ENCODE measurements at places on chromosomes 2 and 18.

DNA sequence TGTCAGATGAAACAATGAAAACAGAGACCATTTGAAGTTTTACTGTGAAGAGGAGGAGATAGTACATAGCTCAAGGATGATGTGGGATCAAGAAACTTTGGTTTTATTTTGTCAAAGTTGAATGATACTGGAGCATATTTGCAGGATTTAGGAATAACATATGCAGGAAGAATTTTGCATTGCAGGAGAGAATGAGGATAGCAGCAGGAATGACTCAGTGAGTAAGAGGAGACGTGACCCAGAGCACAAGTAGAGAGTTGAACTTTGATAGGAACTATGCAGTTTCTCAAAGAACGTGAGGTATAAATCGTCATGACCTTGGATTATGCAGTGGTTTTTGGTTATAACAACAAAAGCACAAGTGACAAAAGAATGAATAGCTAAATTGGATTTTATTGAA, 47.7 kb downstream of the MAPRE2 start:
- no peak for DNase-seq

- no peak for DNase-seq
Measured at GRCh38 chr18:35155398-35156117, 85.3 kb upstream of the ZNF397 start.

DNA sequence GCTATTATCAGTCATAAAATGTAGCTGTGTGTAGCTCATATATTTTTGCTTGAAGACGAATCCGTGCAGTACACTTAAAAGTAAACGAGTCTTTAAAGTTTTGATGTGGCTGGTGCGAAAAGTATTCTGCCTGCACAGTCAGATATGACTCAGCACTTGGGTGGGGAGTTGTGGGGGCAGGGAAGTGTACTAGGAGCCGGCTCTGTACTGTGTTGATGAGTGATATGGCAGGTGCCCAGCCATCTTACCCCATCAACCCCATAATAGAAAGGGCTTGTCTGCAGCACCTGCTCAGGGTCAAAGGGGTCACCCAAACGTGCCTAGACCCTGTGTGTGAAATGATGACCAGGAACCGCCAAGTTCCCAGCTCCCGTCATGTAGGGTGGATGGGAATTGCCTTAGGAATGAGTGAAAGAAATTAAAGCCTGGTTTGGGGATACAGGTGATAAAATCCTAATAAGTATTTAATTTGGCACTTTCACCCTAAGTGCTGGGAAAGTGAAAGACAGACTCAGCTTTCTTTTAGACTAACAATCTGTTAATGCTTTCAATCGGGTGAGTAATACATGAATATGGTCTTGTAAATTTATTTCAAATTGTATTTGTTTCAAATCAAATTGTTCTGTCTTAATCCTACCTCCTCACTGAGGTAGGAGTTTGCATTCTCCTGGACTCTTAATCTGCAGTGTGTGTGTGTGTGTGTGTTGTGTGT, 48.0 kb downstream of the BCL2L11 start:
- peak; percentile 55 for DNase-seq

GRCh38 chr2:47160660-47161059, 5.6 kb upstream of the STPG4 start:
- DNase-seq: no peak

DNA sequence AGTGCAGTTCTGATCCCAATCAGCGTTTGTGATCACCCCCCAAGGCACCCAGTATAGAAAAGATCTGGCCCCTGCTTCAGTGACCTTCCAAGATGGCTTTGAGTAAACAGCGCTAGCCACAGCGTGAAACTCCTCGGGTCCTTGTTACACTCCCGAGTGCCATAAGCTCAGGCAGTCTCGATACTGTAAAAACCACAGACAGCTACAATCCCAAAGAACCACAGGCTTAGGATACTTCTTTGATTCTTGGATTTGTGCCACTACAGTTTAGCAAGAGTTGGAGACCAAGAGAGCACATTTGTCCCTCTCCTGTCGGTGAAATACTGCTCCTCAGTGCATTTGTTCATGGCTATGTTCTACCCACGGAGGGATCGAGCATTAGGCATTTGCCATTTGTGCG, 352.5 kb upstream of the ZNF521 start:
- no peak for DNase-seq

DNA sequence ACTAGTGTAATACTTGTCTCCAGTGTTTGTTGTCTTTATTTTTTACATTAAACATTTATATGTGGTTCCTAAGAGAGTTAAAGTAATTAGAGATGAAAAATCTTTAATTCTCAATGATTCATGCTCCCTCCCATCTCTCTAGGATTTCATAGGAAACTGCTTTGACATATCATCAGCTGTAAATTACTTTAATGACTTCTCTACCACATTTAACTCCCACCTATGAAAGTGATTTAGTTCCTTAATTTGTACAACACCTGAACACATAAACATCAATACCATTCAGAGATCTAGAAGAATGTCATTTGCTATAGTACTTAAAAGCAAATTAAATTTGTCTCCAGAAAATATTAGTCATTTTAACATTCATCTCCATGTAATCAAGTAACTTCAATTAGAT, 524.2 kb upstream of the CHAC2 start:
- DNase-seq: no peak

DNA sequence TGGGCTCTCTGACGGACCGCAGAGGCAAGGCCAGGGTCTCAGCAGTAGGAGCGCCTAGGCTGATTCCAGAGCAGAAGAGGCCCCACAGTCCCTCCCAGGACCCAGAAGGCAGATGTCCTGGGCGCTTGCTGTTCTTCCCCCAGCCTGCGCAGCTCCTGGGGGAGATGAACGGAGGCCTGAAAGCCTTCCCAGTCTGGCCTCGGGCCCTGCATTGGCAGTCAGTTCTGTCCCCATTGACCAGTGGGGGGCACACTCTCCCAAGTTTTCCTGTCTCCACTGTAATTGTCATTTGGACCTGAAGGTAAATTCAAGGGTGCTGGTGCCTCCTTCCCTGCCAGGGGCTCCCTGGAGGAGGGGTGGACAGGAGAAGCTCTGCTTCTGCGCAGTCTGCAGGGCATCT, 345.7 kb downstream of the CYP26B1 start:
- DNase-seq: peak; percentile 51

- no peak for DNase-seq
Measured at GRCh38 chr2:43855292-43855691, 16.5 kb downstream of the ABCG8 start.

DNA sequence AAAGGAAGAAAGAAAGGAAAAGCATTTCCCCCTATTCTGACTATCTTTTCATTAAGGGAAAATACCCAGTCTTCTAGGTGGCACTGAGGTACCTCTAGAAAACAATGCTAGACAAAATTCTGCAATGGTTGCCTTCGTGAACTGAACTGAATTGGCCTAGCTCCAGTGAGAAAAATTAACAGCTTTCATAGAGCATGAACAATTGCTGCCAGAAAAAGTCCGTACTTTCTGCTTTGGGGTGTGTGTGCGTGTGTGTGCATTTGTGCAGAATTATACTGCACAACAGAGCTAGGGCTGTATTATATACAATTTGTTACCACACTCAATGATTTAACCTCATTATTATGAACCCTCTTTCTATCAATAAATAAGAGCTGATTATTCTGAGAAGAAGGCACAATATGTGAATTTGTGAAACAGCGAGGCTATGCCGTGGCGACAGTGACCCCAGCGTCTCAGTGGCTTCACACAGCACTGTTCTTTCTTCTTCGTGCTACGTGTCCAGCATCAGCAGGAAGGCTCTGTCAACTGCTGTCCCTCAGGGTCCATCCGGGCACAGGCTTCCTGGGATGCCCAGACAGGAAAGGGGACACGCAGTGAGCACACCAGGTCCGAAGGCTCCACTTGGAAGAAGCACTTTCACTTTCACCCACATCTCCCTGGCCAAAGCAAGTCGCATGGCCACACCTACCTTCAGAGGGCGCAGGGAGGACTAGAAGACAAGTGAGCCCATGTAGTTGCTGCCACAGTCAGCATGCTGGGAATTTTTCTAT, 47.5 kb downstream of the PTGR3 start:
- no peak for DNase-seq

DNA sequence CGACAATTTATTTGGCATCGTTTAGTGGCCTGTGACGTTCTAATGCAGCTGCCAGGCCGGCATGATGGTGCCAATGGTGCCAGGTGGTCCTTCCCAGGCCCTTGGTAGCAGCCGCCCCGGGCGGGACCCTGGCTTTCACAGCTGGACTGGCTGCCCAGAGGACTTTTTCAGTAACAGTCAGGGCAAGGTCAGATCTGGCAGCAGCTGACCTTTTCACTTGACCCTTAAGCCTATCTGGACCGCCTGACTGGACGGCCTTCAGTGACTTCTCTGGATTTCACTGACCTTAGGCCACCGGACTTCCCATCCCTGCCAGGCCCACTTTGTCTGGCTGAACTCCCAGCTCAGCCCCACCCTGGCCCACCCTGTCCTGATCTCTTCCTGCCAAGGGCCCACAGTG, 15.9 kb downstream of the TRIB2 start:
- DNase-seq: no peak

- DNase-seq: no peak
Measured at GRCh38 chr2:133097666-133098065, 427.7 kb upstream of the LYPD1 start.

DNA sequence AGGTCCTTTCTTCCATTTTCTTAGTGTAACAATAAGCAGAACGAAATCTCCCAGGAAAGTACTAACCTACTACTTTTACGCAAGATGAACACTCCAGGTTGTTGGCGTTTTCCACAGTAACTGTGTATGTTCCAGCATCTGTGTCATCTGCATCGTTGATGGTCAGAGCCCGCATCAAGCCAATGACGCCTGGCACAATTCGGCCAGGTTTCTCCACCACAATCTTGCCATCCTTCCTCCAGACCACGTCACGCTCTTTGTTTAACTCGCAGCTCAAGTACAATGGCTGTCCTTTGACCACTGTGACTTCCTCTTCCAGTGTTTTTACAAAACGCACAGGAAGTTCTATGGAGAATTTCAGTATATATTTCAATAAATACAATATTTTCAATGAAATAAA, 155.6 kb downstream of the PLEKHA3 start:
- DNase-seq: no peak

- DNase-seq: no peak
Measured at GRCh38 chr2:185625604-185626003, 113.0 kb upstream of the FSIP2 start.

GRCh38 chr2:48089644-48090043, 183.3 kb upstream of the FBXO11 start:
- no peak for DNase-seq

DNA sequence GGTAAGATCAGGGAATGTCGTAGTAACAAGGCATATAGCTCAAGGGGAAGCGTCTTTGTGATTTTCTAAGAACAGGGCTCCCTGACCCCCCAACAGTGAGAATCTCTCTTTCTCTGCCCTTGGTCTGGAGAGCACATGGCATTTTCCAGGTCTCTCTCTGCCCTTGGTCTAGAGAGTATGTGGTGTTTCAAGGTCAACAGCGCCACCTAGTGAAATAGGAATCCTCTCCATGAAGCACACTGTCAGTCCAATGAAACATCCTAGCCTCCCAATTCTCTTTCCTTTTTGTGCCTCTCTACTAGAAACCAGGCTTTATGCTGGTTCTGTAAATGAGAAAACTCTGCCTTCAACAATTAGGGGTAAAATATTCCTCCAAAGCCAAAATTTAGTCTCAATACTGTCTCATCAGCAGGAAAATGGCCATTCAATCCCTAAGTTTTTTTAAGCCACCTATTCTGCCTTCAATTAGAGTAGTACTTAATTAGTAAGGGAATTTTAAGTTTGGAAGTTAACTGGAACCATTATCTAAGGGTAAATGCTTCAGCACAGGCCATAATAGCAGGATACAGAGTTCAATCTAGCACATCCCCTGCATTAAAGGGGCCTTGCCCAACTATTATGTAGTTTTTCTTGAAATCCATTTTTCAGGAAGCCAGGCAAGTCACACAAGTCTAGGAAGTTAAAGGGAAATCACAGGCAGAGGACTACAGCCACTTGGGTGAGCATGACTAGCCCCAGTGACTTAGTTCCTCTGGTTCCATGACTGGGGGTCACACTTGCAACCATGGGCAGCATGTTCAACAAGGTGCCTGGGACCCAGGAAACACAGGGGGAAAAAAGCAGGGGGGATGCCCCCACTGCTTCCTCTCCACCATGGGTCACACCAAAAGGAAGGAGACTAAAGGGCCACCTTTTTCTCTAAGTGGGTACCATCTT, 12.4 kb downstream of the DYM start:
- peak; percentile 27 for DNase-seq

- peak; percentile 31 for DNase-seq
Measured at GRCh38 chr2:238097988-238098871, 1.9 kb upstream of the ESPNL start.

DNA sequence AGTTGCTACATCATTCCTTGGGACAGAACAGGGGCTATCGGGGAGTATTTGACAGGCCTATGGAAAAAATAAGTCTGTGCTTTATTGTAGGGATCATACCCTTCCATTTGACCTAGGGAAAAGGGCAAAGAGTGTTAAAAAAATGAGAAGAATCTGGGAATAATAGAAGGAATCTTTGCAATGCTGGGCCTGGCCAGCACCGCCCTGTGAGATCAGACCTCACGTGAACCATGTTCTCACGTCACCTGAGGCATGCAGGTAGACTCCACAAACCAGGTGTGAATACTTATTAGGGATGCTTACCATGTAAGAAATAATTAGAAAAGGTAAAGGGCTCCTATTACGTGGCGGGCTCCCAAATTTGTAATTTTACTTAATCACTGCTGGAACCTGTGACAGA, 177.5 kb upstream of the GATA6 start:
- no peak for DNase-seq

DNA sequence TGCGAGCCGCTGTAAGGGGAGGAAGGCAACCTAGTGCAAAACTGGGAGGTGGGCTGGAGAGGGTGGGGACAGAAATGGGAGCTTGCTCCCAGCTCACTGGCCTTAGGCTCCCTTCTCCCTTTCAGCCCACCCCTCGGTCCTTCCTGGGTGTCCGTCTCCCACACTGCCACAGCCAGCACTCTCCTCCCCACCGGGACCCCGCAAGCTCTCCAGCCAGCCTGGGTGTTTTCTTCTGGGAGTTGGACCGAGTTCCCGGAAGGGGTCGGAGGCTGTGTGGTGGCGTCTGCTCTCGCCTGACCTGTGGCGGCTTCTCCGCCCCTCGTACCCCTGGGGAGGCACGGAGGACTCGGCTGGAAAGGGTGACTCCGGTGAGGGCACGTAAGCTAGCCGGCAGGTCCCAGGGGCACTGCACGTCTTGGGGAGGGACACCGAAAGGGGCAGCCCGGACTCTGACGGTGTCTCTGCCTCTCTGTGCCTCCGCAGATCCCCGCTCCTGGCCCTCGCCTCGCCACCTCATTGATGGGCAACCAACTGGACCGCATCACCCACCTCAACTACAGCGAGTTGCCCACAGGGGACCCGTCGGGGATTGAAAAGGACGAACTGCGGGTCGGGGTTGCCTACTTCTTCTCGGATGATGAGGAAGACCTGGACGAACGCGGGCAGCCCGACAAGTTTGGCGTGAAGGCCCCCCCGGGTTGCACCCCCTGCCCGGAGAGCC, 1.1 kb downstream of the LRATD1 start:
- DNase-seq: no peak

- no peak for DNase-seq
Measured at GRCh38 chr2:98025481-98026037, 29.8 kb upstream of the TMEM131 start.

GRCh38 chr2:69013142-69013839, at the start of gene ANTXR1:
Gene ANTXR1 (plus strand): TSS chr2:69013179. CDS start chr2:69013500, 321 bp downstream.
- peak; percentile 63 for DNase-seq

- no peak for DNase-seq
Measured at GRCh38 chr18:71011389-71011788, 722.5 kb downstream of the SOCS6 start.
